Activated CD8-positive, alpha-beta memory T cell treated with anti-CD3 and anti-CD28 coated beads for 1 hour (primary cell): ENCODE measurements at places on chromosomes 3 and 15.

DNA sequence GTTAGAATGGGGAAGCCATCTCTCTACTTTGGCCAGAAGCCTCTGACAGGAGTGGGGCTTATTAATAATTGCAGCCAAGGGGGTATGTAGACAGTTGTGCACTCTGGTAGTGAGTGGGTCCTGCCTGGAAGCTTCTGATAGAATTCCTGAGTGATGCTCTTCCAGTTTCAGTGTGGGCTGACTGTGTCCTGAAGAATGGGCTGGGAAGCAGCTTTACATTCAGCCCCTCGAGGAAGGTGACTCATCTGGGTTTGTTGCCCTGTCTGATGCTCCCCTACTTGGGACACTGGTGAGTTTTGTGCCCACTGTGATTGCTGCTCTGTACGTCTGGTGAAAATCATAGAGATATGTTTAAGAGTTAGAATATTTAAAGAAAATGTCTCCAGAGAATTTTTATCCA lies 444.7 kb upstream of the RBMS3 start:
- DNase-seq = no peak

DNA sequence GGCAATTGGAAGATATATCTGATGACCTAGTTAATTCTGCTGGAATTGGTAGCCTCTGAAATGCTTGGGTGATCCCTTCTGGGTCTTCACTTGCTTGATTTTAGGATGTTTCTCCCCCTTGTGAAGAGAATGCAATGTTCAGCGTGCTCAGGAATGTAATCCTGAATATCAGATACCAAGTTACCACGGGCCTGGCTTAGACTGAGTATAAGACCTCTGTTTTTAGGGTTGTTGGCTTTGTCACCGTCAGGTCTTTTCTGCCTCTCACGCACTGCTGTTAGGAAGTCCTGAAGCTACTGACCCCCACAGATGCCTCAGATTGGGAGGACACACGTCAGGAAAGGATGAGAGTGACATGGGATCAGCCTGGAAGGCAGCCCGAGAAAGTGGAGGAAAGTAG lies 198.5 kb downstream of the CDIN1 start:
- no peak for DNase-seq

DNA sequence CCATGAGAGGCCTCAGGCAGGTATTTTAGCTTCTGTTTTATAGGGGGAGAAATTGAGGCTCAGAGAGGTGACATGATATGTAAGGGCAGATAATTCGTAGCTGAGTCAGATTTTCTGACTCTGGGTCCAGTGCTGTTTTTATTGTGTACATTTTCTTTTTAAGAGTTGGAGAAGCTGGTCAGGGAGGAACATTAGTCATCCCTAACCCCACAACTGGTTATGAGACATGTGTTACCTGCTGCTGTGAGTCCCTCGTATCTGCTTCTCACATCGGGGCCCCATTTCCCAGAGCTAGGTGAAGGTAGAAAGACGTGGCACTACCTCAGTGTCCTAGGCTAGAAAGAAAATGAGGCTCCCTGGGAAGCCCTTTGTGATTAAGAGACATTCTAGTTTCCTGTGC lies 28.6 kb downstream of the GALNT15 start:
- DNase-seq = no peak

DNA sequence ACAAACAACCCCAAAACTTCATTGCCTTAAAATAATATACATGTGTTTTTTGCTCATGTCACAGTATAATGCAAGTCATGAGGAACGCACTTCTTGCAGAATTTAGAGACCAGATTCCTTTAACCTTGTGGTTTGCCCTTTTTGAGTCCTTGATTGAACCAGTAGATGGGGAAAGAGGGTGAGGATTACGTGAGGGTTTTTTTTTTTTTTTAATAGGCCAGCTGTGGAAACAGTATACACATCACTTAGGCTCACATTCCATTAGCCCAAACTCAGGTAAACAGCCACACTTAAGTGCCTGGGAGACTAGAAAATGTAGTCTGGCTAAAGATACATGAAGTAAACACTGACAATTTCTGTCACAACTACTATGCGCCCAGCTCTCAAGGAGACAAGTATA lies 114.9 kb upstream of the MLF1 start:
- no peak for DNase-seq

GRCh38 chr3:62143843-62144450 lies 229.4 kb downstream of the FEZF2 start:
- no peak for DNase-seq
